ENCODE measurements at places on chromosomes 12 and 14. TPM values are rescaled to one million over a fixed set of nuclear protein-coding genes. Genes with fewer than 3 reads are reported as not detected.

DNA sequence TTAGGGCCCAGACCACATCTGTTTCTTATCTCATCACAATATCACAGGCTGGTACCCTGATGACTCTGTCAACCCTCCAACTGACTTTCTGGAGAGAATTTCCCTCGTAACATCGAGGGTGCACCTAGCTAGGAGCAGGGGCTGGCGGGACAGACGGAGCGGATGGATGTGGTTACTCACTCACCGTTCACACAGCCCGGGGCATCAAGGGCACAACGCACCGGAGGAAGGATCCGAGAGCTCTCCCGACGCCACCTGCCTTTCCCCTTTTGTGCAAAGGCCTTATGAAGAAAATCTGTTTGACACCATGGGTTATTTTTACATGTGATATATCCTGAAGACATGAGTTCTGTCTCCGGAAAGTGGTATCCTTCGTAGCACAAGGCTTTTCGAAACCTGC, 31.4 kb downstream of the SLC15A4 start:
- DNase-seq: no peak

The CABP1 gene
- total RNA-seq: 0.90 TPM

GRCh38 chr12:89528434-89528833, 2.6 kb upstream of the POC1B start:
- no peak for DNase-seq

DNA sequence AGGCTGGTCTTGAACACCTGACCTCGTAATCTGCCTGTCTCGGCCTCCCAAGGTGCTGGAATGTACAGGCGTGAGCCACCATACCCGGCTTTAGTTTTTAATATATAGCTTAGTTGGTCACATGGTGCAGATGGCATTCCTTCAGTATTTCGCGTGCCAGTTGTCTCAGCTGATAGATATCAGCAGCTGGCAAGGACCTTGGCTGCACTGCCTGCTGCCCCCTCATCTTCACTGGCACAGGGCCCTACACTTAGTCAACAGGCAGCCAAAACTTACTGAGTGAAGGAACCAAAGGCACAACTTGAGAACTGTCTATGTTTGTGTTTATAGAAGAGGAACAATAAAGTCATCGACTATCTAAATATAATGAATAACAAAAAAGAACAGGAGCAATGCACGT, 31.0 kb downstream of the EID3 start:
- DNase-seq: no peak

- DNase-seq: peak; percentile 29
These were observed 9.2 kb upstream of the PLEKHD1 start for GRCh38 chr14:69475194-69475818.

GRCh38 chr12:121090586-121091514, 41.8 kb upstream of the P2RX7 start:
- DNase-seq: no peak

- DNase-seq: no peak
These were observed 8.6 kb upstream of the SNRNP35 start for GRCh38 chr12:123449249-123449733.

The RASSF8 gene
- 1.3 TPM for total RNA-seq

The ALX1 gene
- not detected for total RNA-seq

DNA sequence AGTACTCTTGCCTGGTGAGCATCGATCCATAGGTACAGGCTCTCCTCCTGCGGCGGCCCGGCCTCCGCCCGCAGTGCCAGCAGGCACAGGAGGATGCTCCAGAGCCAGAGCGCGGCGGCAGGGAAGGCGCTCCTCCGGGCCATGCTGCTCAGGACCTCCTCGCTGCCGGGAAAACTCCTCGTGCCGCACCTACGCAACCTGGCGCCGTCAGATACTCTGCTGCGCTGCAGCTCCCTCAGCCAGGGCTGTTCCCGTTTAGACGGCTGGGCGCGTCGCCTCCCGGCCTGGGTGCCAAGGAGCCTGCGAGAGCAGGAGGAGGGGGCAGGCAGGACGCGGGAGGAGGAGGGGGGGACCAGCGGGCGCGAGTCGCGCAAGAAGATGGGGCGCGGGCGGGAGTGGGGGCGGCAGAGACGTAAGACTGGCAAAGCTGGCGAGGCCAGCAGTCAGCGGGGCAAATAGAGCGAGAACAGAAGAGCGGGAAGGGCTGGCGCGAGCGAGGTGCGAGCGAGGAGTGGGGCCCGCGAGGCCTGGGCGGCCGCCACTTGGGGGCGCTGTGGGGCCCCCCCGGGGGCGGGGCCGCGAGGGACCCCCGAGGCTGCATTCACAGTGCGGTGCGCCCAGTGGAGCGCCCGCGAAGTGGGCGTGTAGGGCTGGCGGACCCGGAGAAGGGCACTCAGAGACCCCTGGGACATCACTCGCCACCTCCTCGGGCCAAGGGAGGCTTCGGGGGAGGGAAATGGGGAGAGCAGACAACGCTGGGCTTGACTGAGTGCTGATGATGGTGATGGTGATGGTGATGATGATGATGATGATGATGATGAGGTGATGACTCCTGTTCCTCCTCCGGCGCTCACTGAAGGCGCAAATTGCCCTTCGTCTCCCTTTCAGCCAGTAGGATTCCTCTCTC, at the start of gene WIF1:
Gene WIF1, minus strand, starts transcription at position 257 of the 907 bp plus-strand sequence. Its CDS starts 114 bp downstream, at position 143.
- peak; percentile 56 for DNase-seq

The RAB3IP gene
- 30.7 TPM for total RNA-seq

DNA sequence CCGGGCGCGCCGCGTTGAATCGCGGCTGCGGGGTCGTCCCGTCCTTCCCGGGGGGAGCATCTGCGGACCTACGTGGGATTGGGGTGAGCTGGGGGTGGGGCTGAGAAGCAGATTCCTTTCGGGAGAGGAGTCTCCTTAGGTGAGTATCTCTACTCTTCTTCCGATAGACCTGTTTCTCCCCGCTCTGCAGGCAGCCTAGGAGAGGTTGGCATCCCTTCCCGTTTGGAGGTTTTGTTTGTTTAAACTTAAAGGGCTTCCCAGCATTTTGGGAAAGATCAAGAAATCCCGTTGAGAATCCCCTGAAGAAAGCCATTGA, 411 bp downstream of the TTLL5 start:
- DNase-seq: no peak

The TRPV4 gene
- total RNA-seq: not detected

DNA sequence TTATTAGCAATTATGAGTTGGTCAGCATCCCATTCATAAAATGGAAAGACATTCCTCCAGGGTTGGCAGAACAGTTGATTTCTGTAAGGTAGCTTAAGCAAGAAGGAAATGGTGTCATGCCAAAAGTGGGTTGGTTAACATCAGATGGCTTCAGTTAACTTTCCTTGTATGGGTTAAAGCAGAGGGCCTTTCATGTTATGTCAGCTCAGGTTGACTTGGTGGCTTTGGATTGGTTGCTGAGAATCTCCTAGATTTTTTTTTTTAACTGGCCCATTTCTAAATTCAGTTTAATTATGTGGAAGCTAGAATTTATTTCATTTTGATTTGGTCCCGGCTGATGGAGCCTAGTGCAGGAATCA, 87.8 kb downstream of the BBS10 start:
- no peak for DNase-seq

- no peak for DNase-seq
These were observed 206.5 kb upstream of the EEA1 start for GRCh38 chr12:93135286-93136239.

- DNase-seq: no peak
These were observed 38.3 kb upstream of the FRMD6 start for GRCh38 chr14:51613416-51613815.

DNA sequence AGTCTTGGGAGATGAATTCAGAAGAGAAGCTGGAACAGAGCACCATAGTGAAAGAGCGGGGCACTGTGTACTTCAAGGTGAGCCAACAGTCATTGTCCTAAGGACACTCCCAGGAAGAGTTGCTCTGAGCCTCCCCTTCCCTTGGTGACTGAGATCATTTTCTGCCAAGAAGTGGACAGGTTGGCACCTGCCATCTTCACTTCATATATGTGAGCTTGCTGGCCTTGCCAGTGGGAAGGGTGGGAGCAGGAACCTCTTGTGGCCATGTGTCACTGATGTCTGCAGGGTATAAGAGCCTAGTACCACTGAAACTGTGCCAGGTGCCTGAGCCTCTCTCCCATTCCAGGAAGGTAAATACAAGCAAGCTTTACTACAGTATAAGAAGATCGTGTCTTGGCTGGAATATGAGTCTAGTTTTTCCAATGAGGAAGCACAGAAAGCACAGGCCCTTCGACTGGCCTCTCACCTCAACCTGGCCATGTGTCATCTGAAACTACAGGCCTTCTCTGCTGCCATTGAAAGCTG, 5.3 kb downstream of the FKBP4 start:
- DNase-seq: no peak

The GLS2 gene
- total RNA-seq: 8.7 TPM

The CCDC198 gene
- total RNA-seq: not detected

GRCh38 chr12:109723311-109723881, 9.8 kb downstream of the FAM222A start:
- DNase-seq: no peak

The TPH2 gene
- not detected for total RNA-seq

- DNase-seq: no peak
These were observed 51.3 kb downstream of the MAPKAPK5 start for GRCh38 chr12:111893287-111893686.

The WNT5B gene
- total RNA-seq: not detected

GRCh38 chr12:49982246-49983087, 9.7 kb downstream of the AQP6 start:
- DNase-seq: no peak

GRCh38 chr12:50401500-50402081, 906 bp downstream of the LARP4 start:
- DNase-seq: peak; percentile 24

DNA sequence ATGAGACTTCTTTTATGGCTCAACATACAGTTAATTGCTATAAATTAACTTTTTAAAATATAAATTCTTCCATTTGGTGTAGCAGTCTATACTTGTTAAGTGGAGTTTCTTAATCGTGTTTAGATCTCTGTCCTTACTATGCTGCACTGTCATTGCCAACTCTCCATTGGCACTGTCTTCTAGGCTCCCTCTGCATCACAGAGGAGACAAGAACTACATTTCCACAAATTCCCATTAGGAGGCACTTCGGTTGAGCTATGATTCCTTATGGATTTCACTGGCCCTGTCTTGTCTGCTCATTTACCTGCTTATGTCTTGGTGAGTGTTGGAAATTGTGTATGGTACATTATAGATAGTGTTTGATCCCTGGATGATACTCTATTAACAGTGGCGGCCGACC, 630.9 kb upstream of the ATXN7L3B start:
- no peak for DNase-seq

The CIROP gene
- total RNA-seq: not detected

The RFX4 gene
- not detected for total RNA-seq
